T47D (cell line): ENCODE measurements at places on chromosomes 1 and 21.

DNA sequence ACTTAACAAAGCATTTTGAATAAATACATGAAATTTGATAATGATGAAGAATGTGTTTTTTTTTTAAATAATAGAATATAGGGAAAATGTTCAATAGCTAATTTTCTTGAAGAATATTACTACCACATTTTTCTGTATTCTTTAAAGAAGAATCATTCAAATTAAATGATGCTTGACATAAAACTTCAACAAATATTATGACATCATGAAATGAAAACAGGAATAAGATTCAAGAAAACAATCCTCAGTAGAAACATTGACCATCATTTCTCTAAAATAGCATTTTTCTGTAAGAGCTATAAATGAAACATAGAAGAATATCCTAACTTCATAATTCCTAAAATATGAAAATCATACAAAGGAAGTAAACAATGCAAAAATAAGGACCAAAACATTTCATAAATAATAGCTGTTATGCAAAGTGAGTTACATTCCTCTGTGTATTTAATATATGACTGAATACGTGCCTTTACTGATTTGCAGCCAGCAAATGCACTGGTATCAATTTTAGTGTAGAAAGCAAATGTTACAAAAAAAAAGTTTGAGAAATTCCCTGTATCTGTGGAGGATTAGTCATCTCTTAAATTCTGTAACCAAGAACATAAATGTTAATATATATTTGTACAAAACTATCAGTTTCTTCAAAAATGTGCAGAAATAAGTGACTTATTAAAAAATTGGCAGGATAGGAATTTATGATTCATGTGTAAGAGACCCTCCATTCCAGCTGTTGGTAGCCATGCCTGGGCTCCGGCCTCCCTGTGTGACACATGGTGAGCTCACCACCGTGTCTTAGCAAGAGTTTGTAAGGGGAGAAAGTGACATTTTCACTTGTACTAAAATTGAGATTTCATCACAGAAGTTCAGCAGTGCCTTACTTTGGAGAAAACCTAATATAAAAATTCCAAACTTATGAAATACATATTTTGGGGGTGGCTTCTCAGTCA, 15.0 kb upstream of the PTPN14 start:
- no peak for DNase-seq

- DNase-seq, result peak; percentile 52
Measured at GRCh38 chr1:204255225-204255624, 41.4 kb upstream of the GOLT1A start.

DNA sequence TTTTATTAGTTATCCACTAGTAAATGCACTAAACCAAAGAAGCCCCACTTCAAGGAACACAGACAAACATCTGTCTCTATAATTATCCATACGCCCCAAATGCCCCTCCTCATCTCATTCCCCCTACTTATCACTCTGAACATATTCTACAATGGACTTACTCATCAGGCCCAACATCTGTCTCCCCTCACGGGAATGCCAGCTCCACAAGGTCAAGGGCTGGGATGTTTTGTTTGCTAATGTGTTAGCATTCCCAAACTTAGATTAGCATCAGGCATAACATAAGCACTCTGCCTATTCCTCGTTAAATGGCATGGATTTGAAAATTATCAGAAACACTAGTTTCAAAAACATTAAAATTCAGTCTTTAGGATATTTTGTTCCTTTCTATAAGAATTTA, 279.5 kb downstream of the DSCAM start:
- DNase-seq, result no peak

DNA sequence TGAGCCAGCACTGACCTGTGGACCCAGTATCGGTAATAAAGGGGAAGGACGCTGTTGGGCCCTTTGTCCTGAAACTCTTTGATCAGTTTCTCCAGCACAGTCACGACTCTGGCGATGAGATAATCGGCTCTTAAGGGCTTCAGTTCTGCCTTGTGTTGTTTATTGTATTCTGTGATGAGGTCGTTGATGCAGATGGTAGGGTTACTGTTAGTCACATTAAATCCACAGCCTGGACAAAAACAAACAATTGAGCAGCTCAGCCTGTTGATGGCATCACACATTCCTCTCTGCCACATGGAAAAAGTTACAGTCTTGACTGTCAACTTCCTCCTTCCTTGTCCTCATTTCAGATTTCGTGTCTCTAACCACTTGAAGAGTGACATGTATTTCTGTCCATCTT, 57.6 kb downstream of the SIM2 start:
- no peak for DNase-seq
